Stimulated activated CD8-positive, alpha-beta memory T cell treated with anti-CD3 and anti-CD28 coated beads, Interleukin-4, amount 100 ng/mL, for 4 hours (primary cell): ENCODE measurements at places on chromosomes 4 and X.

DNA sequence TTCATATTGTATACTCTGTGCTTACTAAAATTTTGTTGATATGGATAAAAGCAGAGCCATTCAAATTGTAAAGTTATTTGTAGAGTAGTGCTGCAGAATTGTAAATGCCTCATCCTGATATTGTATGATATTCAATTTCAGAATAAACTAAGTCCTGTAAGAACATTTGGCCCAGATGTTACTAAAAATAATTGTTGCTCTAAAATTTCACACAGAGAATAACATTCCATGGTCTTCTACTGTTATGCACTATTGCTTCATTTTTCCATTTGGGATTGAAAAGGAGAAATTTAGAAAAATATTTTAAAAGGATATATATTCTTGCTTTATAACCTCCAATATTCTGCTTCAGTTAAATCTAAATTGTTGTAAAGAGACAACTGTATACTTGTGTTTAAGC, 195.6 kb downstream of the LARP7 start:
- DNase-seq: no peak

- DNase-seq: no peak
Observed at GRCh38 chrX:70032792-70033191, 16.9 kb downstream of the AWAT2 start.

DNA sequence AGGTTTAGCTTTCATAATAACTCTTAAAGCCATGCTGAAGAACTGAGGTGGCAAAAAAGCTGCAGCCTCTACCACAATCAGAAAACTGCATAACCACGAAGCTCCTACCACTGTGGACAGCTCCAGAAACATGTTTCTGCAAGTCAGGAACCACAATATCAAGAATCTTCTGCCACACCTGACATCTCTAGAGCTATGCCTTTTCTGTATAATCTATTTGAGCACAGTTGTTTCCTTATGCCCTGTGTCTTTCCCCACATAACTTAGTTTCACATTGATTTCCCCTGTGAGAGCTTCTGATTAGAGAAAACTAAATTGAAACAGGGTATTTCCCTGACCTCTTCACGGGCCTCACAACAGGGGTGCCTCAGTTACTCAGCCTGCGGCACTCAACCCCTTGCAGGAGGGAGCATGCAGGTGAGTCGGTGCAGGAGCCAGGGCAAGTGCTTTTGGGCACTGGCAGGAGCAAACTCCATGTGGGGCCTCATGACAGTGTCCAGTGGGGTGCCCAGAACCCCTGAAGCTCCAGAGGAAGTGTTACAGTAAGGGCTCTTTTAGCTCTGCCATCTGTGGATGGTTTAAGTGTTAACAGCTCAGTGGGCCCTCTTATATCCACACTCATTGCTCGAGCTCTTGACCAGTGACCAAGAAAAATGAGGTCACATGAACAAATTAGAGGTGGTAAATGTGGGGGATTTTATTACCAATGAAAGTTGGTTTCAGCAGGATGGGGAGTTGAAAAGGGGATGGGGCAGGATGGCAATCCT, 132.8 kb upstream of the BMP3 start:
- DNase-seq: no peak

DNA sequence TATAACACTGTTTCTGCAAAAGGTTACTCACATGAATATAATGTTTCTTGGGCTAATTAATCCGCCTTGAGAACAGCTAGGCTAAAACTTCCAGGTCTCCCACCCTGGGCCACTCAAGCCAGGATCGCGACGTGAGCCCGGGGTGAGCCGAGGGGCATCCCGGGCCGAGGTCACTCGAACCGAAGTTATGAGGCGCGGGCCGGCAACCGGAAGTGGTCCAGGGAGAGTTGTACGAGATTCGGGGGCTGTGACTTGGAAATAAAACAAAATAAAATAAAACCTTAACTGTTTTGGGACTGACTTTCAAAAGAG, 317 bp downstream of the CMC4 start:
- no peak for DNase-seq

DNA sequence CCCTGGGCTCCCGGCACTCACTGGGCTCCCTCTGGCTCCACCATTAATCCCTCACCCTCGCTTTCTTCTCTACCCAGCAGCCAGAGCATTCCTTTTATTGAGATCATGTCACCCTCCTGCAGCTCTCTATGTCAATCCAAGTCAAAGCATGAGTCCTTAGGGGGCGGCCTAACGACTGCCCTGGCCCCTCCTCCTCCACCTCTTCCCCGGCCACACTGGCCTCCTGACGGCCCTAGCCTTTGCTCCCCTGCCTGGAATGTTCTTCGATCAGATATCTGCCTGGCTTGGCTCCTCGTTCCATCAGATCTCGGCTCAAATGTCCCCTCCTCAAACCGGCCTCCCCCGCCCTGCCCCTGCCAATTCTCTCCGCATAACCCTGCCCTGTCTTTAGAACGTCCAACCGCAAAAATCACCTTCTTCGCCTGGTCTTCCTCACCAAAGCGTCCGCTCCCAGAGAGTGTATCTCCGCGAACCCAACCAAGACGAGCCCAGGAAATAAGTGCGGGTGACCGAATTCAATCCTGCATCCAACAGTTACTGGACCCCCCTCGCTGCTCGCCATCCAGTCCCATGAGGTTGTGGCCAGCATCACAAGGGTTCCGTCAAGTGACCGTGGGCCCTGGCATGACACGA, 722 bp upstream of the PNCK start:
- DNase-seq: no peak

GRCh38 chrX:16002185-16002584, 121.2 kb upstream of the GRPR start:
- DNase-seq: no peak

DNA sequence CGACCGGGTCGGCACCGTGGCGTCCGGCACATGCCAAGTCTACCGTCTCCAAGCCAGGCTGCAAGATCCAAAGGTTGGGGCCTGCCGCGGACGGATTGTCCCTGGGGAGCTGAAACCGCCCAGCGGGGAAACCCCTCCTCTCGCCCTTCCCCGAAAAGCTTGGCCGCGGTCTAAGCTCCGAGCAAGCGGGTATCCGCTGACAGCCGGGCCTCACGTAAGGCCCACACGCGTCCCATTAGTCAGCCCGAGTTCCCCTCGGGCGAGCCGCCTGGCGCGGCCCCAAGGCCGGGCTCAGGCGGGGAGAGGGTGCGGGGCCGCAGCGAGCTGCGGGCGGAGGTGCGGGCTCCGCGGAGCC, 6.8 kb upstream of the BCOR start:
- no peak for DNase-seq

DNA sequence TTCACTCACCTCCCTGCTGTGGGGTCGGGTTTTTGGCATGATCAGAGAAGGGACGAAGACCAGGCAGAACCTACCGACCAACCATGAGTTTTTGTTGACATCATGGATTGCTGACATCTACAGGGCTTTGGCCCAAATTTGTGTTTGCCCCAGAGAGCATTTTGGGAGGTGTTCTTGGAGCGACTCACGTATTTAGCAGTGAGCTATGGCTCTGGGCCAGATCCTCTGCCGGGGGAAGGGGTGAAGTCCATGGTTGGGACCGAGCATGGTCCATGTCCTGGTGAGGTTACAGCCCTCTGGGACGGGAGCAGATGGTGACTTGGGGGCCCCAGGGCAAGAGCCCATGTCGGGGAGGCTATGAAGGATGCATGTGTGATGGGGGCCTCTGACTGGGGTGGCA, 17.4 kb downstream of the SORCS2 start:
- no peak for DNase-seq

- DNase-seq: no peak
Observed at GRCh38 chr4:79255793-79256192, 70.1 kb downstream of the NAA11 start.

GRCh38 chrX:45758319-45758718, 557.6 kb upstream of the DIPK2B start:
- no peak for DNase-seq
